ENCODE measurements at places on chromosomes 1 and 21.

GRCh38 chr1:178323067-178323466 is 173.7 kb downstream of the CLEC20A start:
- no peak for DNase-seq

DNA sequence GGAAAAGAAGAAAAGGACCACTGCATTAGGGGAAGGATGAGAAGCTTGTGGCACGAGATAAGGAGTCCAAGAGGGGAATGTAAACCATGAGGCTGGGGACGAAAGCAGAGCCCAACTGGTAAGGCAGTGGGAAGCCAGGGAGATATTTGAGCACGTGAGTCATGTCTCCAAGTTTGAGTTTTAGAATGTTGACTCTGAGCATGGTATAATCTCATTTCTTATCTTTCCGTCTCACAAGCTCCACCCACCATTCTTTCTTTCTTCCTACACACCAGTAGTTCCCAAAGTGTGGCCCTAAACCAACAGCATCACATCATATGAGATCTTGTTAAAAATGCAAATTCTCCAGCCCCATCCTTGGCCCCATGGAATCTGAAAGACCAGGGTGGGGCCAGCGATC is 145.3 kb downstream of the PLPP3 start:
- DNase-seq: no peak

- no peak for DNase-seq
These were observed 61.8 kb upstream of the GJB5 start for GRCh38 chr1:34693081-34693480.

- DNase-seq: no peak
These were observed 6.4 kb upstream of the EPHA2 start for GRCh38 chr1:16162163-16162822.

DNA sequence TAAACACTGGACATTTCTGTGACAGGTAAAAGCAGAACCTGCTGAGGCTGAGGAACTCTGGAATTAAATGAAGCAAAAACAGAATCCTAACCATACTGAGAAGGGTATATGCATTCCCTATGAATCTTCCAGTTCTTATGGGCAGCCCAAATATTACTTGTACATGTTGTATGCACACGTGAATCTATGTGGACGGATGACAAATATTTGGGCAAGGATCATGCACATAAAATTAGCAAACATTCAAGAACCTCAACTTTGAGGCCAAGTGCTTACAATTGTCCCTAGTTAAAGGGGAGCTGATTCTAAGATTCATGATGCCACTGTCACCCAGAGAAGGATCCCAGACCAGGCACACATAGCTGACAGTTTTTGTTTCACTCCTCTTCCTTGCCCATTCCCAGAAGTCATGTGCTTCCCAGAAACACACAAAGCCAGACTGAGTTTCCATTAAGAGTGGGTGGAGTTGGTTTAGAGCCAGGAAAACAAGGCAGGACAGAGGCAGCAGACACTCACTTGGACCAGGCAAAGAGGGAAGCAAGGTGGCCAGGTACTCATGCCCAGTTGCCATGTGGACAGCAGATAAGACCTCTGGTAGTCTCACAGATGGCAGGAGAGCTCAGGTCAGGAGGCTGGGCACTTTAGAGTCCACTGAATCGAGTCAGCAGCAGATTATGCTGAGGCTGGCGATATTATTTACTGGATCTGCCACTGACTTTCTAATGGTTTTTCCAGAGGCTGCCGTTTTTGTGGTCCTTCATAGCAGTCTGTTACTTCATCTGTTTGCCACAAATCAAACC is 25.6 kb downstream of the AK2 start:
- DNase-seq: peak; percentile 21

DNA sequence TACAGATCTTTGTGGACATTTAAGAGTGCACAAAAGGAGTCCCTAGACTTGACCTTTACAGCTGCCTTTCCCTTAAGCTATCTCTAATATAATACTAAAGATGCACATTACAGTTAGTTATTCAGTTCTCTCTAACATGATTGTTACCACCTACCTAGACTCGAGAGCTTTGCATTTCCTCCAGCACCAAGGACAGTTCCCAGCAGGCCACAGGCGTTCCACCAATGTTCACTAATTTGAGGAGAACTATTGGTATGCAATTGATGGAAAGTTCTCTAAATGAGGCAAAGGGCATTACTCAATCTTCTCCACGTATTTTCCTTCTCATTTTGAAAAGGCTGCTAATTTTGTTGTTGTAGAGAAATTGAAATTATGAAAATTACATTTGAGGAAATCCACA is 5.4 kb upstream of the NTNG1 start:
- DNase-seq: no peak

- no peak for DNase-seq
These were observed 28.7 kb downstream of the ATP1A1 start for GRCh38 chr1:116401646-116402176.

- DNase-seq: no peak
These were observed 850.2 kb upstream of the ADAMTS5 start for GRCh38 chr21:27817074-27817473.

DNA sequence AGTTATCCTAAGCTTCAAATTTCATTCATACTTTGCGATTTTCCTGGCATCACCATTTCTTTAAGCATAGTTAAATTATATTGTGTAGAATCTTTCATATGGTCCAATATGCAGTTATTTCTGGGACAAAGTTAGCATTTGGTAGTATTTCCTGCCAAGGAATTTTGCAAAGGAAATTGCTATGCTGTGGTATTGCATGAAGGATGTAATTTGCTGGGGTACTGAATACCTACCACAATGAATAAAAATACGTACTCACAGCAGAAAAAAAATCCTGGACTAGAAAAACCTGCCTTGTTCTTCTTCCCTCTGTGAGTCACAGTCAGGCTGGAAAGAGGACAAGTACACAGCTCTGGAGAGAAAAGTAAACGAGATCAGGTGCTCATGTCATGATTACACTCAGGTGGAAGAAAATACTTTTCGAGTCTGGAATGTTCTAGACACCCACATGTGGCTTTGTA is 241.2 kb downstream of the PTBP2 start:
- no peak for DNase-seq

- DNase-seq: no peak
These were observed 25.7 kb downstream of the HSPG2 start for GRCh38 chr1:21911205-21912001.

DNA sequence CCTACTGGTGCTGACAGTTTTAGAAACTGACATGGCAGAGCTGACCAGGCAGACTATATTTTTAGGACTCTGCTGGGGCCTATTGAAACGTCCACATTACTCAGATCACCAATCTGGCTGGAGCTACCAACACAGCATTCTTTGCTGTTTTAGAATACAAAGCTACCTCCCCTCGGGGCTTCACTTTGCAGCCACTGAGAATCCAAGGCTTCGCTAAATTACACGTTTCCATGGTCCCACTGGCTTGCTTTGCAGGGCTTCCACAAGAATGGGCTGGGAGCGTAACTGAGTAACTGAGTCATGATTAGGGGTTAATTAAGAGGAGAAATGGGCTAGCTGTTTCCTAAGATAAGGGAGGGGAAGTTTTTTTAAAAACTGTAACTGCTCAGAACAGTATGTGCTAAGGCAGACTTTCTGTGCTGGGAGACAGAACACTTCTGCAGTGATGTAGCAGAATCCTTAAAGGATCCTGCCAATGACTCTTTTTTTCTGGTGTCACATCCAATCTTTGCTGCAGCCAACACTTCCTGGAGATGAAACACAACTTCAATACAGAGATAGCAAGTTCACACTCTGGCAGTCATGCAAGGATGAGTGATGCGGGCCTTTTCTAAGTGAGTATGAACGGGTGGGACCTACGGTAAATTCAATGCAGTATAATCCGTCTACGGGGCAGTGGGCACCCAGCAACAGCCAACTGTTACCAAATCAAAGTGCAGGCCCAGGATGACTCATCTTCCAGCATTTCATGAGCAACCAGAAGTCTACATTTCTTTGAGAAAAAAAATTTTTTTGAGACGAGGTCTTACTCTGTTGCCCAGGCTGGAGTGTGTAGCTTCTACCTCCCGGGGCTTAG is 21.5 kb downstream of the NDUFS5 start:
- no peak for DNase-seq

- no peak for DNase-seq
These were observed 301.3 kb downstream of the SIPA1L2 start for GRCh38 chr1:232328486-232329102.

GRCh38 chr1:30758121-30758688 is 631 bp upstream of the LAPTM5 start:
- no peak for DNase-seq

DNA sequence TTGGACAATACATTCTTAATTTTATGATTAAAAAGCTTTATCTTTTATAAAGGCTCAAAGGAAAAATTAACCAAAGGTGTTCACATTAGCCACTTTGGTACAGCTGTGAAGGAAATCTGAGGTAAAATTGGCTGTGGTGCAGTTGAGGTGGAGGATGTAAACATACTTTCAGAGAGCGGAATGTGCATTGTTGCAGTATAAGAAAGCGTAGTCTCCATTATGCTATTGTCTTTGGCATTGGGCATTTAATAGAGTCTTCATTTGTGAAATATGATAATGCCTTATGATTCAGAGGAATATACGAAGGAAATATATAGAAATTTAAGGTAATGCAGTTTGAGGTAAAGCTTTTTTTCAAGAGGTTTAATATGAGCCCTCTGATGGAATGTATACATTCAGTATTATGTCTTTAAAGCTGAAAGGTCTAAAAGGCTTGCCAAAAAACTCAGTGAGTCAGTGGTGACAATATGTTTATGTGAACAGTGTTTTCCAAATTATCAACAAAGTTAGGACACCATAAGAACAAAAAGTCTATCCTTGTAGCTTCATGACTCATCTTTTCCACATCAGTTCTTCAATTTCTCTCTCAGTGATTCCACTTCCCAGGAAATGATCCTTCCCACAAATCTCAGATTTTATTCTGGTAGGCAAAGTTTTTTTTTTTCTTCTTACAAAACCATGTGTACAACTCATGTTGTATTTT is 26.9 kb upstream of the DDR2 start:
- DNase-seq: no peak

- DNase-seq: no peak
These were observed 5.3 kb downstream of the TTC24 start for GRCh38 chr1:156584813-156585212.

DNA sequence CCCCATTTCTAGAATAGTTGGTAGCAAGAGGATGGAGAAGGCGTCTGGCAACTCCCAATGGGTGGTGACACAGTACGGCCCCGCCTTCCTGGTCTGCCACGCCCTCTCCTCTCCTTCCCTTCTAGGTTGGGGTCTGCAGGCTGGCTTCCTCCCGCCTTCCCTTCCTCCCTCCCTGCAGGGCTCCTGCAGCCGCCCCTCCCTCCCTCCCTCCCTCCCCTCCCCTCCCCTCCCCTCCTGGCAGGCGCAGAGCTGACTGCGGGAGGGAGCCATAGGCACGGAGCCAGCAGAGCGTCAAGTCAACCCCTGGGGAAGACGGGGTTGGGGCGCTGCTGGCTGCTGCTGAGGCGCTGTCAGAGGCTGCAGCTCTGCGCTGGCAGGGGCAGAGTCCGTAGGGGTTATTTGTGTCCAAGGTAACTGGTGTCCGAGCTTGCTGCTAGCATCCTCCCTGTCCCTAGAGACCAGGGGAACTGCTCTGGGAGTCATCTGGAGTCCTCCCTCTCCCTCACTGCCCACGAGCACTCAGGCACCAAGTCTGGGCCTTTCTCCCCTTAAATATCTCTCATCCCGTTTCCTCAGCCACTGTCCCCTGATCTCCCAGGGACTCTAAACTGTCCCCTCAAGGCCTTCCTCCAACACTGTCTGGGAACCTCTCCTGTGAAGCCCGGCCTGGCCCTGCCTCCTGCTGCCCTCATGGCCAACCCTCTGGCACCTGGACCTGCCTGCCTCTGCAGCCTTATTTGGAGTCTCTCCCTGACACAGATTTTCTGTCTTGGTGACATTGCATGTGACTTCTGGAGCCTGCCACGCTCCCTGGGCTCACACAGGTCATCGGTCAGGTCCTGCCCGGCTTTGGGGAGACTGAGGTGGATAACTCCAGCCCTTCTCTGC is 57.4 kb upstream of the ACOT11 start:
- DNase-seq: no peak

DNA sequence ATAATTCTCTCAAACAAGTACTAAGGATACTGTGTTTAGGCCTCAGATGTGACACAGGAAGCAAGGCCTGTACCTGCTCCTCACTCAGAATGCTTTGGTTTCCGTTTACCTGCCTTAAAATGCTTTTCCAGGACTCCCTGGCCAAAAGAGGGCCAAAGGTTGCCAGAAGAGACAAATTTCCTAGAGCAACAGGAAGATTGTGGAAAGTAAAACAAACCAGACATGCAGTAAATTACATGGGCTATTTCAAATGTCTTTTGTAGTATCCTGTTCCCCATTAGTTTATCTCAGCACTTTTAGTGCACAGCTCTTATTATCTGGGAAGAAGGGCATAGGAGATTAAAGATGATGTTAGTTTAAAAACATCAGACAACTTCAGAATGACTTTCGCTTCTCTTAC is 280.0 kb downstream of the NFIA start:
- DNase-seq: no peak

- no peak for DNase-seq
These were observed 496.9 kb upstream of the CAMK1G start for GRCh38 chr1:209086486-209087192.

DNA sequence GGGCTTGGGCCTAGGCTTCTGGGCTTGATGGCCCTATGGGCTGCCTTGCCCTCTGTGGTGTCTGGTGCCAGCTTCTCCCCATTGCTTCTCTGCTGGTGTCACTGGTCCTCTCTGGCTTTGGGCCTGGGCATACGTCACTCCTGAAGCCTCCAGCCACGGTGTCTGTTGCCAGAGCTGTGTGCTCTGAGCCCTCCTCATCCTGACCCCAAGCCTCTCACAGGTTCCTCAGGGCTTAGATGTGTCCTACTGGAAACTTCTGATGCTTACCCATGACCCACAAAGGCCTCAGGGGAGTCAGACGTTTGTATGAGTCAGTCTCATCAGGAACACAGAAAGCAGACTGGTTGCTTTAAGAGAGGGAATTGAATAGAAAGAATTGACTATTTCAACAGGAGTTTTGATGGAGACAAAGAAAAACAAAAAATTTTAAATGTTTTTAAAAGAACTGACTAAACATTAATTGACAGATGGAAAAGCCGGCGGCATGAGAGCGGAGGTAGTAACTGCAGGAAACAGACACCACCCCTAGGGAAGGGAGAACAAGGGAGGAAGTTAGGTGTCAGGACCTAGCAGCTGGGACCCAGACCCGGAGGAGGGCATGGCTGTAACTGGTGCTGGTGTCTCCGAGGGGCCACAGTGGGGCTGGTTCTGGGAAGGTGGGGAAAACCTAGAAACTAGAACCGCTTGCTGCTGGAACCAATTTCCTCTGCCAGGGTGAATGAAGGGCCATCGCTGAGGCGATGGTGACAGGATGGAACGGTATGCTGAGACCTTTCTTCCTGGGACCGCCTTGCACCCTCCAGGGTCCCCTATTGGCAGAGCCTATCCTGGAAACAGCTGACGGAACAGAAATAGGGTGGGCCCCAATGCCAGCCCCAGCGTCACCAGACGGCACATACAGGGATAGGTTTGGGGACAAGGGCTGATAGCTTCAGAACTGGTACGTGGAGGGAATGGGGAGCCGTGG is 40.0 kb upstream of the CITED4 start:
- DNase-seq: peak; percentile 8

DNA sequence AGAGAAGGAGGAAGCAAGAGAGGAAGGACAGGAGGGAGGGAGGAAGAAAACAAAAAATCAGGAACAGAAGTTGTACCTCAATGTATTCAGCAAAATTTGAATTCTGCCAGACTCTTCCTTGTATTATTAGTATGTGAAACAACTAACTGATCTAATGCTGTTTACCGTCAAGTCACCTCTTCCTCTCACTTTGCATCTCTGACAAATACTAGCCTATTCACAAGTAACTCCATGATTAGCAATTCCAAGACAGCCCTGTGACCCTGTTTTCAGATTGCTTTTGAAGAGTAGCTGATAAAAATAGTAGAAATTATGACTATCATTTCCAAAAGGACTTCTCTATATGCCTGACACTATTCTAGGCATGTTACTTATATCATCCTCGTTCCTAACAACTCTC is 445.4 kb downstream of the NEGR1 start:
- no peak for DNase-seq
